ENCODE measurements at places on chromosomes 1 and 21.

GRCh38 chr1:228850141-228851100 is 115.1 kb downstream of the RHOU start:
- DNase-seq: peak; percentile 76

DNA sequence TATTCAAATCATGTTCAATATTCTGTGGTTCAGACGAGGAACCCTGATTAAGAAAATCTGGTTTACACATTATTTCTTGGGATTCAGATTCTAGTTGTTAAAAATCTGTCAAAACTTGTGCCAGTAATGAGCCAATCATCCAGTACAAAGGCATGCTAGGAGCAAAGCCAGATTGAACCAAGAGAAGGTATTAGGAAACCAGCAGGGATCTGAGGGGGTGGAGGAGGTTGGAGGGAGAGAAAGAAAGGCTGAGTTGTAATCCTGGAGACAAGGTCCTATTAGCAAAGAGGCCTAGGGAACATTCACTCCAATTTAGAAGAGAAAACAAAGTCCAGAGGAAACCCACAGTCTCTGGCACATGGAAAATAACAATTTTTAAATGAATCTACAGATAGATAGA is 352.9 kb downstream of the LTN1 start:
- DNase-seq: no peak

- DNase-seq: no peak
Observed at GRCh38 chr1:37315371-37315846, 159.0 kb upstream of the ZC3H12A start.

- peak; percentile 91 for DNase-seq
Observed at GRCh38 chr1:63593303-63593885, at the start of gene PGM1. PGM1 (plus strand) TSS chr1:63593411; CDS start chr1:63593489, 78 bp downstream.

DNA sequence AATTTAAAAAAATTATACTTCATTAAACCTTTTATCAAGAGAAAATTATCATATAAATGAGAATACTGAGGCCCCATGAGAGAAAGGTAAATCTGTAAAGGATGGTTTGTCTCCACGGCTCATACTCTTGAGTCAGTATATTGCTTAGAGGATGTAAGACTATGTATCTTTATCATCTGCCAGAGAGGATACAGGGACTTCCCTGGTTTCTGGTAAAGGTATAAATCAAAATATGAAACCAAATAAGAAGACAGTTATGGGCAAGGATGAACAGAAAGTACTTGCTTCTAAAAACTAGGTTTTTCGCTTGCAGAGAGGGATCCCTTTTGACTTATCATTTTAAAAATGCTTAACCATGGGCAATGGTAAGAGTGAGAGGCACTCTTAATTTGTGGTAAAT is 112.4 kb downstream of the POU2F1 start:
- no peak for DNase-seq

DNA sequence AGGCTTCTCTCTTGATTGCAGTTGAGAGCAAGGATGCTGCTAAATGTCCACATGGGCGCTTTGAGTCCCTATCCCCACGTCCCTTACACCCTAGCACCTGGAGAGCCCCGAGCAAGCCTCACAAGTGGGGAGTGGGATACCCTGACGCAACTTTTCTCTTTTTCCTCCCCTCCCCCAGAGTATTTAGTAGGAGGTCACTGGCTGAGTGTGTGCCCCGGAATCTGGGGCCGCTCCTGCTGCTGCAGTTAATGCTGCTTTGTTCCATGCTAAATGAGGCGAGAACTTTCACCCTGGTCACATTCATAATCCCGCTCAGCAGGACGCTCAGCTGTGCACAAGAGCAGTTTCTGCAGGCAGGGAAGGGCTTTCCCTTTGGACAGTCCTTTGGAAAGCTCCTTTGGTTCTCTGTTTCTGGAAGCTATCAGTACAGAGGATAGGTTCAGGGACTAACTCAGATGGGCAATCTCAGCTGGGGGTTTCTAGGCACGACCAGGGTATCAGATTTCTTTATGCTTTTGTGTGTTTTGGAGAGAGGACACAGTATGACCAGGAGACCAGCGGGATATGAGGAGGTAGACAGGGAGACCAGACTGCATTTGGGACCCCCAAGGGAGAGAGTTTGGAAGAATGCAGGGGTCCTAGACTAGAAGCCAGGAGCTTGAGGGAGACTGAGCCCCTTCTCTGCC is 75.9 kb downstream of the NOS1AP start:
- no peak for DNase-seq

DNA sequence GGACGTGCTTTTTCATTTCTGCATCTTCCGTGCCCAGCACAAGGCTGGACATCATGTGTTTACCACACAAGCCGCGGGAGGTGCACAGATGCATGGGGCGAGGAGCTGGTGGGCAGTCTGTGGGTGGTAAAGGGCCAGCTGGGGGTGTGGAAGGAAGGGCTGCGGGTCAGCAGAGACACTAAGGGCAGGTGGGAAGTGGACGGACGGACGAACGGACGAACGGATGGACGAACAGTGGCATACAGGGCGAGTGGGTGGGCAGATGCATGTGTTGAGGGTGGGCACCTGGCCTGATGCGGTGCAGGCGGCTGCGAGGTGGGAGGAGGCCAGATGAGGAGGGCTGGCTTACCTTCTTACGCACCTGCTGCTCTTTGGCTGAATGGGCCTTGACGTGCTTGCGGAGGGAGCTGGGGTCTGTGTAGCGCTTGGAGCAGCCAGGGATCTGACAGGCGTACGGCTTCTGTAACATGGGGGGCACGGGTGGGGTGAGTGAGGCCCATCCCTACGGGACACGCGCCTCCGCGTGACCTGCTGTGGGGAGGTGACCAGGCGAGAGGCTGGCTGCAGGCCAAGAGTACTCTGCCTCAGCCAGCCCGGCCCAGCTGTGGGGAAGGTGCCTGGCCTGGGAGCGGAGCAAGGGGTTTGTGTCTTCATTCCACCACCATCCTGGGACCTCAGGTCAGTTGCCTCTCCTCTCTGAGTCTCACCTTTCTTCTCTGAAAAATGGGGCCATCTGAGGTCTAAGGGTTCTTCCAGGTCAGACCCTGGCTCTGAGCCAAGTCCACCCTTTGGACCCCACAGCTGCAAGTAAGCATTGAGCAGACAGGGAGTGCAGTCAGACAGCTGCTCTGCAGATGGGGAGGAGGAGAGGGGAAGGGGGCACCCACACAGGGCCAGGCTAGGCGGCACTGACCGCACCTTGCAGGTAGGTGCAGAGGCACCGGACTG is 65.5 kb downstream of the DMRTB1 start:
- no peak for DNase-seq

DNA sequence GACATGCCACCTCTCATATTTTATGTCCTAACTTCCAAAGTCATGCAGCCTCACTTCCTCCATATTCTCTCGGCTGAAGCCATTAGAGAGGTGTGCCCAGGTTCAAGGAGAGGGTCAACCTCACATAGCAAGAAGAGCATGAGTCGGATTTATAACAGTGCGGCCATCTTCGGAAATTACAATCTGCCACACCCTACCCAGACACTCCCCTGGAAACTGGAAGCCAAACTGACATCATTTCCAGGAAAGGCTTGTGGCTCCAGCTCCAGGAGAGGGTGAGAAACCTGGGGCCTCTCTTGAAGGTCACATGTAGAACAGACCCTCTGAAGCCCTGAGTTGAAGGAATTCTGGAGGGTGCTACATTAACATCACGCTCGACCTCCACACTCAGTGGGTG is 73.5 kb downstream of the RRAGC start:
- no peak for DNase-seq

DNA sequence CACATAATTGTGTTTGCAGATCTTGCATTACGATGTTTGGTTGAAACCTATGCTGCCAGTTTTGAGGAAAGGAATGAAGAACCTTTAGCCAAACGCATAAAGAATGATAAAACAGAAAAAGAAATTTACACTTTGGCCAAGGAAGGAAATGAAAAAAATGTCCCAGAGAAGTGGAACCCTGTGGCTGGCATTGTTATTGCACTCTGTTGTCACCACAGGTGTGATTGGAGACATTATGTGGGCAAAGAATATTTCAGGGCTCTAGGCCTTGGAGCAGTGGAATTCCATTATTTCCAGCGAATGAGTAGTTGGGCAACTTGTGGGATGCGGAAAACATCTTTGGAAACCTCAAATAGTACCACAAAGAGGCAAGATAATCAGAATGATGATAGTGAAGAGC is 14.9 kb downstream of the TRMT13 start:
- no peak for DNase-seq

DNA sequence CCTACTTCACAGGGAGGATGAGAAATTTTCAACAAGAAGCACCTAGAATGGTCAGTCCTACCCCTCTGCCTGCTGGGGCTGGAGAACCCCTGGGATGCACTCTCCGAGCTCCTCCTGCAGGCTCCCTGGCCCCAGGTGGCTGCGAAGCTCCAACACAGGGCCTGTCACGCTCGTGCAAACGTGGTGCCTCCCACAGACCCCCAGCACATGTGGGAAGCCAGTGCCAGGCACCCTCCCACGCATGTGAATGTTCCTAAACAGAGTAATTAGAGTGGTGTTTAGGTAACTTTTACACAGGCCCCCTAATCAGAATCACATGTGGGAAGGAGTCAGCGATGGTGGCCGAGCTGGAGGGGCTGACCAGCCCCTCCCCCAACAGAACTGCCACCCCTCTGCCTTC is 28.4 kb downstream of the GLIS1 start:
- DNase-seq: no peak

GRCh38 chr1:173507847-173508209 is 30.7 kb downstream of the PRDX6 start:
- no peak for DNase-seq

DNA sequence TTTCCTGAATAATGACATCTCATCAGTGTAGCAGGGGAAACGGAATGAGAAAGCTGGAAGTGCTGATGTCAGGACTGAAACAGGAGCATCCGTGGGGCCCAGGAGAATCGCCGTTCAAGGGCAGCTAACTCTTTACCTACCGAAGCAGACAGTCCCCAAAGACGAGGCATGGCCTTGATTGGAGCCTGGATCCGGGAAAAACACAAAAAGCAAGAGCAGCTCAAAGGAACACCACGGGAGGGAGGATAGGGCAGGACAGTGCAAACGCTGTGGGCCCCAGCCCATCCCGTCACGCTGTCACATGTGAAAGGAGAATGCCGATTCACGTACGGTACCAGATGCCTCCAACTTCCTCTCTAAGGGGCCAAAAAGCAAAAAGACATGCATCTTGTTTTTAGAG is 34.9 kb downstream of the WNT9A start:
- DNase-seq: no peak

- DNase-seq: no peak
Observed at GRCh38 chr1:215287362-215287761, 204.8 kb downstream of the KCNK2 start.

DNA sequence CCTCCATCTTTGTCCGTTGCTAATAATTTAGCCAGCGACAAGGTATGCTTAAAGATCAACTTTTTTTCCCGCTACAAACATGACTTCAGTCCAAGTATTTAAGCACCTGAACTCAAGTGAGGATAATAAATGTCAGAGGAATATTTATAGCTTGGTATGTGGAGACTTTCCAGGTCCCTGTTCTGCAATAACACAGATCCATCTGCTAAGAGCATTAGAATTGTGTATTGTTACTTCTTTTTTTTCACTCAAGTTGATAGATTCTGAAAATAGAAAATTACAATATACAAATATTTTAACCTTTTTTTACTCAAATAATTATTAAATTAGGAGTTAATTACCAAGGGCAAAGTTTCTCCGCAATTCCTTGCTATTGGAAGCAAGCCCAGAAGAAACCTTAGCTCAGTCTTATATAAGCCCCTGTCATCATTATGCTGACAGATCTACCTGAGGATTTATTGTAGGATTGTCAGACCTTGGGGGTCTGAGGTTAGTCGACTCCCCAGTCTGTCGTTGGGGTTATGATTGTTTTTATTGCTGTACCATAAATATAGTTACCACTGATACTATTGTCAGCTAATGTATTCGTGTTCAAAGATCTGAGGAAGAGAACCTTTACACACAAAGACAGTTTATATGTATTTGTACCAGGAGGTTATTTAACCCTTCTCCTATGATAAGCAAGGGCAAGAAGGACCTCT is 337.9 kb downstream of the TBX15 start:
- no peak for DNase-seq

DNA sequence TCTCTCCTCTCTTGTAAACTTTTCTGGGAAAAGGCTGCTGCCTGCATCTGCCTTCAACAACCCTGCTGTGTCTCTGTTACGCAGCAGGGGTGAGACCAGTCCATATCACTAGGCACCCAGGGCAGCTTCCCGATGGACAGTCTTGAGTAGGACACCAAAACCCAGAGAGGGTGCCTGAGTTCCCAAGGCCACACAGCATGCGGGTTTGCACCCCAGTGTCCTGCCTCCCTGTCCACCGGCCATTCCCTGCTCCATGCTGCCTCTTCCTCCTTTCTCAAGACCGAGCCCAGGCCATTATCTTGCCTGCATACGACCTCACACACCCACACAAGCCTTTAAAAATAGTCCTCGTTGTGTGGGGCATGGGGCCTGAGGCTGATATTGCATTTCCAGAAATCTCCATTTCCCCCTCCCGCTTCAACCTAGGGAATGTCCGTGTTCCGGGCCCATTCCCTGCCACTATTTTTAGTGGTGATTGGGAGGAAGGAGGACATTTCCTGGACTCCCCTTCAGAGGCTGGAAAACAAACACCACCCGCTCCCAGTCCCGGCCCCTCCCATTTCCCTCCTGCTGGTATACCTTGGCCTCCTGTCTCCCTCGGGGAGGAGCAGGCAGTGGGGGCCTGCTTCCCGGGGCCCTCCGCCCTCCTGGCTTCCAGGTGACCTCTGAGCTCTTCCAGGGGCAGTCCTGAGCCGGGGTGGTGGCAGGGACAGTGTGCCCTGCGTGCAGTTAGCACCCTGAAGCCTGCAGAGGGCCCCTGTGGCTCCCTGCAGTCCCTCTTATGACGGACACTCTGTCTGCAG is 132.4 kb upstream of the TMEM51 start:
- no peak for DNase-seq

DNA sequence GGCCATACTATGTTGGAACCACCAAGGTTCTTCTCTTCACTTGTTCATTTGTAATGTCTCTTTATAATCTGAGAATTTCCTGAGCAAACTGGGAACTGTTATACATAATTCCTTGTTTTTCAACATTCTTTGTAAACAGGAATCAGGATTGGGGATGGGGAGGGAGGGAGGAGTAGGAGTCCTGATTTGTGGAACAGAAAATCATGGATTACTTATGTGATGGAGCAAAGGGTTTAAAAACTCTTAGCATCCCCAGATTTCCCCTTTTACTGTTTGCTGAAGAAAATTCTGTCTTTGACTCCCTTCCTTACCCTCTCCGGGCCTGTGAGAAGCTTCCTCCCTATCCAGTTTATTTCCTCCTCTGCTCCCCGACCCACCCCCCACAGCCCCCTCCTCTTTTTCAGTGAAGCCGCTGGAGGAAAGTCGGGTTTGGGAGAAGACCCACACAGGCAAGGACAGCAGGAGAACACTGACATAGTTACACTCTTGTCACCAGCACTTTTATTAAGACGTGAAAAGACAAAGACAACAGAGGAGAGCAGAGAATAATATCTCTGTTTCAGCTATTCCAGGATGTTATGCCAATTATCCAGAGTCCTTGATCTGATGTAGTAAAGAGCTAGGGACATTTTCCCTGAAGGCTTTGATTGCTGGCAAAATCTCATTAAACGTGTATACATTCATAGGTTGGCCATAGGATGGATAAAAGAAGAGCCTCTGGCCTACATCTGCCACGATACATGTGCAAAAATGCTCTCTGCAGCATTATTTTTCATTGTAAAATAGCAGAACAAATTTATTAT is 4.6 kb upstream of the NBPF1 start:
- no peak for DNase-seq

Measured in suppressor macrophage treated with lipopolysaccharide for 4 hours (primary cell).